ENCODE measurements at places on chromosomes 13 and 19.

DNA sequence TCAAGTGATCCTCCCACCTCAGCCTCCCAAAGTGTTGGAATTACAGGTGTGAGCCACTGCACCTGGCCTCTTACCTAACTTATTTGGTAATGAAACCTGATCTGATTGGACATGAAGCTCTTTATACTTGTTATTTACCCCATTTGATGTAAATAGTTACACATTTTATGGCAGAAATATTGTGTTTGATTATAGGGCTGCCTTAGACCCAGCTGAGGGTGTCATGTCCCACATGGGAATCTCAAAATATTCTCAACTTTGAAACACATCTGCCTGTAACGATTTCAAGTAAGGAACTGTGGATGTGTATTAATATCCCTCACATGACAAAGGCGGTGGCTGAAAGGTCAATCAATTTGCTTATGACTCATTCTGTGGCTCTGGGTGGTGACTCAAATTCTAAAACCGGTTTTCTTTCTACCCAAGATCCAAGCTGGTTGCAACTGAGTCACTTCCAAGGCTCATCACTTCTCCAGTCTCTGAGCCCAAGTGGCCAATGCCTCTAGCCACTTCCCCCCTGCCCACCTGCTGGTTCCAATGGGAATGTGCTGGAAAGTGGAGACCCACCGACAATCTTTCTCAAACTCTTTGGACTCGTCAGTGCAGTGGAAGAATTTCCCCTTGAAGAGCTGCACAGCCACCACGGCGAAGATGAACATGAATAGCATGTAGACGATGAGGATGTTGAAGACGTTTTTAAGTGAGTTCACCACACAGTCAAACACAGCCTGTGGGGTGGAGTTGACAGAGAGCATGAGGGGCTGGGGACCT, 110.9 kb downstream of the IER2 start:
- DNase-seq, result peak; percentile 8

DNA sequence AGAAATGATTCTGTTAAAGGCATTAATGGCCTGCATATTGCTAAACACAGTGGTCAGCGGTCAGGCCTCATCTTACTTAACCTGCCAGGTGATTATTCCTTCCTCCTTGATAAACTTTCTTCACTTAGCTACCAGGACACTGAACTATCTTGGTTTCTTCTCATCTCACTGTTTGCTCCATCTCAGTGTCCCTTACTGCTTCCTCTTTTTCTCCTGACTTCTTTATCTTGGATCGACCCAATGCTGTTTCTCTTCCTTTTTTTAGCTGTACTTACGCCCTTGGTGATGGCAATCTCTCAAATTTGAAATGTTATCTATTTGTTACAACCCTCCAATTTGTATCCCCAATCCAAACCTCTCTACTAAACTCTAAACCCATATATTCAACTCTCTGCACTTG, 7.8 kb upstream of the CLC start:
- DNase-seq, result no peak

- DNase-seq, result no peak
Observed at GRCh38 chr13:71017607-71018006, 849.4 kb downstream of the DACH1 start.

DNA sequence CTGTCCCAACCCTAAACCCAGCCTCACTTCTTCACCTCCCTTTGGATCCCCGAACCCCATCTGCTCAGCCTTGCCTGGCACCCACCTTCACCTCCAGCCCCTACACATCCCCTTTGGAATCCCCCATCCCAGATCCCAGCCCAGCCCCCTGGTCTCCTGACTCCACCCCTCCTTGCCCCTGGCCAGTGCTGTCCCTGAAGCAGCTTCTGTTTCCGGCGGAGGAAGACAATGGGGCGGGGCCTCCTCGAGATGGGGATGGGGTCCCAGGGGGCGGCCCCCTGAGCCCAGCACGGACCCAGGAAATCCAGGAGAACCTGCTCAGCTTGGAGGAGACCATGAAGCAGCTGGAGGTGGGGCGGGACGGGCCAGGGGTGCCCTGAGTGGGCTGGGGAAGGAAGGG, 22.0 kb downstream of the ERFL start:
- no peak for DNase-seq

- no peak for DNase-seq
Observed at GRCh38 chr13:25776722-25777121, 275.1 kb downstream of the SHISA2 start.

DNA sequence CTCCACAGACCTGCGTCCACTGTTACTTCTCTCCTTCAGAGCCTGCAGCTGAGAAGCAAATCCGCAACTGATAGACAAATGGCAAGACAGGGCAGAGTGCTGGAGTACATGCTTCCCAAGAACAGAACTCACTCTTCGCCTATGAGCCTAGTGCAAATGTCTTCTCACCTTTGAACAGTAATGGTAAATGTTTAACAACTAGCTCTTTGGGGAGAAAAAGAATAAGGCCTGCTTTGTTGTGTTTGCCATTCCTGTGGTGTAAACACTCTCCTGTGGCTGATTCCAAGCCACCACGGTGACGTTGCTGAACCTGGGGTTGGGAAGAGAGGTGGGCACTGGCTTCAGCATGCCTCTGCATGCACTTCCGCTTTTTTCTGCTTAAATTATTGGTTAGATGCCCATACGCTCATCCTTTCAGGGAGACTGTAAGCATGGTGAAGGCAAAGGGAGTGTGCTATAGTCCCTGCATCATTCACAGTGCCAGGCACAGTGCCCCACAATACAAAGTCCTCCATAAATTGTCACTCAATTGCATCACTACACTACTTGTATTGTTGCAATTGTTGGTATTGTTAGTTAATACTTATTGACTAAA, 28.1 kb upstream of the GTF3A start:
- no peak for DNase-seq

GRCh38 chr19:12665281-12665573, 1.3 kb downstream of the MAN2B1 start:
- DNase-seq, result no peak

DNA sequence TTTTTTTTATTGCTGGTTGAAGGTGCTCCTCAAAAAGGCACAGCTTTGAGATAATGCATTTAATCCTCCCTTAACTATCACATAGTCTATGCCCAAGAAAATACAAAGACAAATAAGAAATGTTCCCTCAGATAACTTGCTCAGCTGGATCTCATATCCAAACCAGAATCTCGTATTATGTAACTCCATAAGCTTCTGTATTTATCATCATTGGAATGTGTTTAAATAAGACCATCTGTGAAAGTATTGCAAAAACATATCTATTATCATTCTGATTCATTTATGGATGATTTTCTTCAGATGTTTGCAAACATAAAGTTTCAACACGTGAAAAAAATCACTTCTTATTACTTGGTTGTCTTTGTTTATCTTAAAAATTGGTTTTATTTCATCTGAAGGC, 190.9 kb downstream of the IRS2 start:
- no peak for DNase-seq

GRCh38 chr13:45337395-45337794, 3.6 kb downstream of the TPT1 start:
- no peak for DNase-seq

DNA sequence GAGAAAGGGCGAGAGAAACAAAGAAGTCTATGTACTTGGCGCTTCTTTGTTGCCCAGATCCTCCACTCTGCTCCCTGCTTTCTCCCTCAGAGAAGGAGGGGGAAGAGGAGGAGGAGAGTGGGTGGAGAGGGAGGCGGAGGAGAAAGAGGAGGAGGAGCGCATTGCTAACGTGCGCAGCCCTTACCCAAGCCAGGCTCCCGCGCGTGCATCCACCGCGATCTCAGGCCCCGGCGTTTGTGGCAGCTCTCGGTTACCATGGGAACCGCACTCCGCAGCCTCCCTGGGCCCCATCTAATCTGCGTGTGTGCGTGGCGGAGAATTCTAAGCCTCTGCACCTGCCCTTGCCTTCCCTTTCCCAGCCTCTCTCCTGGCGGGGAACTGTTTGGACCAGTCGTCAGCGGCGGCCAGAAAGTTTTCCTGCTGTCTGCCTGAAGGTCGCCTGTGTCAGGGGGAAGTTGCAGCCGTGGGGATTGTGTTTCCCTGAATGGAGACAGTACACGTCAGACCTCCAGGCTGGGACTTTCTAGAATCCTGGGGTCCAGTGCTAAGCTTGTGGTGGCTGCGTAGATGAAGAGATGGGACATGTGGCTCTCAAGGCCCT, at the start of gene ERICH6B:
ERICH6B (minus strand) TSS at position 239 of the 601 bp plus-strand sequence. CDS start 18,734 bp downstream, outside the sequence.
- DNase-seq, result no peak

GRCh38 chr13:42355491-42356183, 83.7 kb downstream of the AKAP11 start:
- no peak for DNase-seq

- no peak for DNase-seq
Observed at GRCh38 chr13:46609726-46610125, 56.8 kb downstream of the LRCH1 start.

DNA sequence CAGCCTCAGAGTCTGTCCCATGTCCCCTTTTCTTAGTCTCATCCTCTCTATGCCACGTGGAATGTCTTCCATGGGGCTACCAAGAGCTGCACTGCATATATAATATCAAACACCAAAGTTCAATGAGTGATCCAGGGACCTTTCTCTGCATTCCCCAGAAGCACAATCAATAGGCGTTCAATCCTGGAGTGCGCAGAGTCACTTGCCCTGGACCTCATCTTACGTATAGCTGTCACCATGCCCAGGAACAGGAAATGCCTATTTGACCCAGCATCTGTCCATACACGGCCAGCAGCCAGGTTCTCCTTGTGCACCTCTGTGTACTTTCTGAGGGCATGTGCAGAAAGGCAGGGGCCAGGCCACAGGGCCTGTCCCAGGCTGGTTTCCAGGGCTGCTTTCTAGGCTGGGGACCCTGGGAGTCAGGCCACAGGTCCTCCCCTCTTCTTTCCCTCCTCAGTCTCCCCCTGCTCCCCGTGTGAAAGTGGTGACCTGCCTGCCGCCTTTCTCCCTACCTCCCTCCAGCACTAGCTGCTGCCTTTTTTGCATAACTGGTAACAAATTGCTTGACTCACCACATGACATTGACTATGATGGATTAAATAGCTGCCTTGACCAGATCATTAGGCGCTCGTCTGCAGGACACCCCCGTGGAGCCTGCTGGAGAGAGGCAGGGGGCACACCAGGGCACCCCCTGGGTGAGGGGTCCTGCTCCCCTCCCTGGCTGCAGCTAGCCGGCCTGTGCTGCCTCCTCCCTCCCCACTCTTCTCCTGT, 222.0 kb downstream of the ZNF536 start:
- DNase-seq, result no peak

DNA sequence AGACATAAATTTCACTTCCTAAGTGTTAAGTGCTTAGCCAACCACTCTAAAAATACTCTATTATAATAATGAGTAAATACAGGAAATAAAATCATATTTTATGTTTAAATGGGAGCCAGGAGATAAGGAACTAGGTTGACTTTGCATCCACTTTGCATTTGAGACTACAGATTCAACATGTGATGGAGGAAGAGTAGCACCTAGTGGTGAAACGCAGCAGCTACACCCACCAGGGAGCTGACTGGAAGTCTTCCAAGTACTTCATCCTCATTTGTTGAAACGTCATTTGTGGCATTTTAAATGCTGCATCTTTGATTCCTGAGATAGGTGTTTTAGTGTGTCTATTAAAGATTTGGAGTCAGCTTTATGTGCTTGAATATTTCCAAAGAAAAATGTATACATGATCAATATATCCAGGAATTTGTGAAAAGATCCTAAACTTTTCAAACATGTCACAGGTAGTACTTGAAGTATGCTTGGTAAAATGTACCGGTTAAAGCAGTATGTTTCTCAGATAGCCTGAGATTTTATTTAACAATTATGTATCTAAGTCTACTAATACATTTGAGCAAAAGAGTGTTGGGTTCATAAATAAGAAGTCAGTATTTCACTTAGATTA, 17.4 kb upstream of the KCTD12 start:
- DNase-seq, result peak; percentile 47

- no peak for DNase-seq
Observed at GRCh38 chr19:14375582-14376291, 5.5 kb upstream of the ADGRE5 start.

GRCh38 chr13:70568571-70568970, 460.3 kb upstream of the KLHL1 start:
- peak; percentile 12 for DNase-seq

- no peak for DNase-seq
Observed at GRCh38 chr13:46804391-46804815, 7.4 kb upstream of the ESD start.

- DNase-seq, result no peak
Observed at GRCh38 chr13:104206450-104207044, 1140.3 kb upstream of the SLC10A2 start.

GRCh38 chr19:49894879-49895565, 1.7 kb downstream of the IL4I1 start:
- DNase-seq, result no peak

DNA sequence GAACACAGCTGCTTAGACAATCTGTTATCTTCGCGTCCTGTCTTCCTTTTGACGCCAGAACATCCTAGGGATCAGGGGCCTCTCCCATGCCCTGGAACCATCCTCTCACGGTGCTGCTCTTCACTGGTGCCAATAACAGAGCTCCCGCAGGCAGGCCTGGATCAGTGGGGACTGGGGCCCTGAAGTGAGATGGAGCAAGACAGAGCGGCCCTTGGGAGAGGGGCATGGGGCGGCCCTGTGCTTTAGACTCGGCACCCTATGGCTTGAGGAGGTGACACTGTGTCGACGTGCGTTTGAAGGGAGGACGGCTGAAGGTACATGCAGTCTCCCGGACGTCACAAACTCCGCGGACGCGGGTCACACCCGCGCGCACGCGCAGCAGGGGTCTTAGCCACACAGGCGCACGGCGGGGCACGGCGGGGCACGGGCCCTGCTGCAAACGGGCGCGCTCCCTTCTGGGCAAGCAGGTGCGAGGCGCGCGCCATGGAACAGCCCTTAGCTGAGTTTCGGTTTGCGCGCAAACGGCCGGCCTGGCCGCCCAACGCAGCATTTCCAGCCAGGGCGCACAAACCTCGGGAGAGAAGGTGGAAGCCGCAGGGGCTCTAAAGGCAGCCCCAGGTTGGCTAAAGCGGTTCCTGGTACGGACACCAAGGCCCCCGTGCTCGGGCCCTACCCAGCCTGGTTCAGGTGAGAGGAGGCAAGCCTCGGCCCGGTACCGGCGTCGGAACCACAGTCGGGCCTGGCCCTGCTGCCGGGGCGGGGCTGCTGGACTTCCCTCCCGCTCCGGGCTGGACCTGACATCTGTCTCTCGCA, 16.5 kb upstream of the RNF17 start:
- no peak for DNase-seq

DNA sequence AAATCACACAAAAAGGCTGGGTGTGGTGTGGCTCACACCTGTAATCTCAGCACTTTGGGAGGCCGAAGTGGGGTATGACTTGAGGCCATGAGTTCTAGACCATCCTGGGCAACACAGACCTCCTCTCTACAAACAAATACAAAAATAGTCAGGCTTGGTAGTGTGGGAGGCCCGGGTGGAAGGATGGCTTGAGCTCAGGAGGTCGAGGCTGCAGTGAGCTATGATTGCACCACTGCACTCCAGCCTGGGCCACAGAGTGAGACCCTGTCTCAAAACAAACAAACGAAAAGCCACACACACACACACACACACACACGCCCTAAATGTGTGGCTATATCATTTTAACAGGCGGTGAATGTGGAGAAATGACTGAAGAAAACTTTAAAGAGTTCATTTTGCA, 904 bp upstream of the ZNF557 start:
- DNase-seq, result no peak

DNA sequence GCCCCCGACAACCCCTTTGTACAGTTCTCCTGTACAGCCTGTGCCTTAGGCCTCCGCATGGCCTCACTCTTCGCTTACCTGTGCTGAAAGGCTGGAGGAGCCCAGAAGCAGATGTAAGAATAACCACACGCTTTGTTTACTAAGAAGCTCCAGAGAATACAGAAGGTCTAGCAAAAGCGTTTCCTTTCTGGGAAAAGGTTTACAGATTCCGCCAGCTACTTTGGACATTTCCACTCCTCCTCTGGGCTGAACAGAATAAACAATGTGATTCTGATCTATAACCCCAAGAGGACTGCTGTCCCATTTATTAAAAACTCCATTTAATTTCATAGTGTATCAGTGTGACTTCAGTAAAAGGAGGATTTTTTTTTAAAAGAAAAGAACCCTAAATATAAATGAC, 339.2 kb downstream of the DNAJC15 start:
- no peak for DNase-seq

Measured in hematopoietic multipotent progenitor cell treated with erythropoietin and hydrocortisone succinate and interleukin-3 and kit ligand, for 15 days (in vitro differentiated cells).